GOT3 (cell line): ENCODE measurements at places on chromosomes 3 and 15.

DNA sequence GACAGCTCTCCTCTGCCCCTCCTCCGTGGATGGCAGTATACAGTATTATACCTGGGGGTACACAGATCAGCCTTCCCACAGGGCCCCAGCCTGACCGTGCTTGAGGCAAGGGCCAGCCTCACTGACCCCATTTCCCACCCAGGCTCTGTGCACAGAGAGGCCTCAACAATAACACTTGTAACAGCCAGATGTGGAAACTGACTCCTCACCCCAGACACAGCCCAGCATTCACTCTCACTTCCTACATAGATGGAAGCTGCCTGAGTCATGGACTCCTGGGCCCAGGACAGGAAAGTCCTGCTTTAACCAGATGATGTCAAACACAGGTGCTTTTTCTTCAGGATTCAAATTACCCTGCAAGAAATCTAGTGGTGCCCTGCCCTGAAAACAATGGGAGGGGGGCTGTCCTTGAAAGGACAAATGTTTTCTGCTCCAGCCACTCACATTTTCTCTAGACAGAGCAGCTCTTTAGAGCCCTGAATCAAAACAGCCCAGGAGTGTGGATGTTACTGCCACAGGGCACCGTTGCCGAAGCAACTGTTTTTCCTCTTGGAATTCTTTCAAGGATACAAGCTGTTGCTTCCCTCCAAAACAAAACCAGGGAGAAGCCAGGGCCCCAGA, 16.4 kb downstream of the CCDC12 start:
- DNase-seq, result no peak

GRCh38 chr3:191343115-191343514, 12.8 kb upstream of the UTS2B start:
- DNase-seq, result no peak

DNA sequence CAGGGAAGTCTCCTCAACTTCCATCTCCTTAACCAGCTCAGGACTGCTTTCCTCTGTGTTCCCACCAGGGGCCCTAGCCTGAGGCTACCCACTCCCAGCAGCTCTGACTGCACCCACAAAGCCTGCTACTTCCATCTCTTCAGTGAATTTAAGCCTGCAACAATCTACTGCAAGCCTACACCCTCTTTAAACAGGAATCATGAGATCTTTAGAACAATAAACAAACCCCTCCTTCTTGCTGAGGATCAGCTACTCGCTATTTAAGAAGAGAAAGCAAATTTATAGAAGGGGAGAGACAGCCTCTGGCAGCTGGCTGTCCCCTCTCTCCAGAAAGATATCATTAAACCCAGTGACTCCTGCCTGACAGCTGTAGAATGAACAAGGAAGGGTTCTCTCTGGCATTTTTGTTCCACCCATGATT, 51.9 kb downstream of the ARHGAP31 start:
- no peak for DNase-seq

DNA sequence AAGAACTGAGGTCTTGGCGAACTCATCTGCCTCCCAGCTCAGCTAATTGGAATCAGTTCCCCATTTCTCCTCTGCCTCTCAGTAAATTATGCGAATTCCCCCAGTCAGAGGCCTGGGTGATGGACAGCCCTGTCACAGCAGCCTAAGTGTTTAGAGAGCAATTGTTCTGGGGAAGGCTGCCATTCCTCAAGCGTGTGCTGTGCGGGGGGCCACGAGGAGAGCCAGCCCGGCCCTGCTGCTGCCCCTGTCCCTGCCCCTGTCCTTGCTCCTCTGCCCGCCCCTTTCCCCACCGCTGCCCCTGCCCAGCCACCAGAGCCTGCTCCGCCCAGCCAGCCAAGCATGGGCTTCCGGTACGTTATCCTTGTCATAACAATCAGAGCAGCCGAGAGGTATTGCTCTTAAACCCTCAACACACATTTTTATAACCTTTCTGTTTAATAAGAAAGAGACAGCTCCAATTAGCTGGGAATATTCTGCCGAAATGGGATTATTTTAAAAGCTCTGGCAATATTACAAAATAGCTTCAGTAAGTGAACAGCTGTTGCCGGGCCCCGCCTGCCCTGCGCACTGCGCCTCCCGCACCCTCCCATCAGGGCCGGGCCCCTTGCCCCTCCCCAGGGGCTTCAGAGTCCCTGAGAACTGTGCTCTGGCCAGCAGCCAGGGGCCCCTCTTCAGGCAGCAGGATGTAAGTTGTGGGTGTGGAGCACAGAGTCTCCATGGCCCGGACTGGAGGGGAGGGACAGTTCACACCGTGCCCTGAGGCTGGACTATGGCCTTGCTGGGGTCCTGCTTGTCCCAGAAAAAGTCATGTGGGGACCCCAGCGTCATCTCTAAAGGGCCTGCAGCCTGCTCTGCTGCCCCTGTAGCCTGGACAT, 12.4 kb upstream of the CACNA2D2 start:
- no peak for DNase-seq
